ENCODE measurements at places on chromosomes 11 and 22. TPM values are rescaled to one million over a fixed set of nuclear protein-coding genes. Genes with fewer than 3 reads are reported as not detected.

UBQLN3 gene
- polyA plus RNA-seq: not detected

LMO2 gene
- polyA plus RNA-seq: 11.4 TPM

KRTAP5-10 gene
- not detected for polyA plus RNA-seq

PHOX2A gene
- not detected for polyA plus RNA-seq

TEAD1 gene
- polyA plus RNA-seq: 3.6 TPM

CCDC73 gene
- polyA plus RNA-seq: 0.91 TPM

RAG2 gene
- 0.98 TPM for polyA plus RNA-seq

C11orf87 gene
- polyA plus RNA-seq: 216 TPM

ANKK1 gene
- polyA plus RNA-seq: not detected

LRP4 gene
- 2.6 TPM for polyA plus RNA-seq

GGT1 gene
- 2.4 TPM for polyA plus RNA-seq

XNDC1N gene
- polyA plus RNA-seq: 10.6 TPM

C11orf16 gene
- polyA plus RNA-seq: not detected

SNAP29 gene
- polyA plus RNA-seq: 27.4 TPM

IL17REL gene
- polyA plus RNA-seq: not detected

SLC22A12 gene
- not detected for polyA plus RNA-seq

RAB36 gene
- 1.9 TPM for polyA plus RNA-seq

ACR gene
- polyA plus RNA-seq: not detected
